ENCODE measurements at places on chromosomes 16 and 17. TPM values are rescaled to one million over a fixed set of nuclear protein-coding genes. Genes with fewer than 3 reads are reported as not detected.

The MILR1 gene
- total RNA-seq = 0.28 TPM

The CHAD gene
- not detected for total RNA-seq

The CPNE7 gene
- total RNA-seq = 20.9 TPM

The CCL8 gene
- total RNA-seq = not detected

The SNAI3 gene
- total RNA-seq = 0.71 TPM

The RHBDF1 gene
- 26.2 TPM for total RNA-seq

The DHRS7C gene
- total RNA-seq = not detected

The HOXB8 gene
- not detected for total RNA-seq

The PLA2G15 gene
- total RNA-seq = 13.8 TPM

The LRRC36 gene
- not detected for total RNA-seq

The HP gene
- total RNA-seq = not detected

The RPUSD1 gene
- total RNA-seq = 48.0 TPM

The EME1 gene
- 5.6 TPM for total RNA-seq

The LRRC37A gene
- 0.49 TPM for total RNA-seq

The CMTM1 gene
- not detected for total RNA-seq

The FOXN1 gene
- total RNA-seq = 2.7 TPM

The ZKSCAN2 gene
- 1.4 TPM for total RNA-seq

The CA10 gene
- not detected for total RNA-seq

The RAP1GAP2 gene
- total RNA-seq = 6.1 TPM

The KRTAP16-1 gene
- not detected for total RNA-seq

The WSCD1 gene
- total RNA-seq = not detected

The MYL4 gene
- not detected for total RNA-seq

The ITGA3 gene
- total RNA-seq = 697 TPM

The IL17C gene
- not detected for total RNA-seq

The TMC7 gene
- 1.8 TPM for total RNA-seq

The SCN4A gene
- total RNA-seq = not detected

The P2RX1 gene
- total RNA-seq = not detected

The CCL5 gene
- total RNA-seq = not detected

The CASKIN1 gene
- total RNA-seq = 0.42 TPM

The KRT12 gene
- total RNA-seq = not detected

The SLFN13 gene
- total RNA-seq = 4.5 TPM

The CCDC40 gene
- total RNA-seq = 0.19 TPM

The SLC9A5 gene
- total RNA-seq = 0.74 TPM

The MSLN gene
- 11.5 TPM for total RNA-seq

The RGS11 gene
- 0.56 TPM for total RNA-seq

The PIGS gene
- total RNA-seq = 55.8 TPM

The TMEM100 gene
- not detected for total RNA-seq

The YBX2 gene
- 0.63 TPM for total RNA-seq

The CACNB1 gene
- 5.6 TPM for total RNA-seq

The SOCS7 gene
- 7.7 TPM for total RNA-seq

The ABCC11 gene
- total RNA-seq = 0.21 TPM

The BORCS6 gene
- 16.8 TPM for total RNA-seq

The UNC13D gene
- 10.1 TPM for total RNA-seq
